Sigmoid colon (tissue), 7 donors: ENCODE measurements at places on chromosomes 16 and 17. TPM values are rescaled to one million over a fixed set of nuclear protein-coding genes. Genes with fewer than 3 reads are reported as not detected.

ASIC2 gene
- total RNA-seq, result not detected

BPTF gene
- total RNA-seq, result 64.6 TPM

GRCh38 chr16:74321356-74321755 is 24.7 kb downstream of the PSMD7 start:
- no peak for DNase-seq

DNA sequence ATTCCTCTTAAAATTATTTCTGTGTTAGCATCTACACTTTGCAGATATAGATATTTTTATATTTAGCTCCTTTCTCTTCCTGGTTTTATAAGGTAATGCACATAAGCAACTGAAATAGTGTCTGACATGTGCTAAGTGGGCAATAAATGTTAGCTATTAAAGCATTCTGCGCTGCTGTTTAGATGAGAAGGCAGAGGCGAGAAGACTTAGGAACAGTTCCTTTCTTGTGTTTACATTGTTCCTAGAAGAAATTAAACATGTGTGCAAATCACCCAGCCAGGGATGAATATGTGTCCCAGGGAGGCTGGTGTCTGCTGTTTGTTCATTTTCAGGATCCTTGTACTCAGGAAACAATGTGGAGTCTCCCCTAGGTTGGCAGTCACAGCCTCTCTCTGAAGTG is 292.3 kb downstream of the PMP22 start:
- no peak for DNase-seq

C1QTNF8 gene
- not detected for total RNA-seq

DNA sequence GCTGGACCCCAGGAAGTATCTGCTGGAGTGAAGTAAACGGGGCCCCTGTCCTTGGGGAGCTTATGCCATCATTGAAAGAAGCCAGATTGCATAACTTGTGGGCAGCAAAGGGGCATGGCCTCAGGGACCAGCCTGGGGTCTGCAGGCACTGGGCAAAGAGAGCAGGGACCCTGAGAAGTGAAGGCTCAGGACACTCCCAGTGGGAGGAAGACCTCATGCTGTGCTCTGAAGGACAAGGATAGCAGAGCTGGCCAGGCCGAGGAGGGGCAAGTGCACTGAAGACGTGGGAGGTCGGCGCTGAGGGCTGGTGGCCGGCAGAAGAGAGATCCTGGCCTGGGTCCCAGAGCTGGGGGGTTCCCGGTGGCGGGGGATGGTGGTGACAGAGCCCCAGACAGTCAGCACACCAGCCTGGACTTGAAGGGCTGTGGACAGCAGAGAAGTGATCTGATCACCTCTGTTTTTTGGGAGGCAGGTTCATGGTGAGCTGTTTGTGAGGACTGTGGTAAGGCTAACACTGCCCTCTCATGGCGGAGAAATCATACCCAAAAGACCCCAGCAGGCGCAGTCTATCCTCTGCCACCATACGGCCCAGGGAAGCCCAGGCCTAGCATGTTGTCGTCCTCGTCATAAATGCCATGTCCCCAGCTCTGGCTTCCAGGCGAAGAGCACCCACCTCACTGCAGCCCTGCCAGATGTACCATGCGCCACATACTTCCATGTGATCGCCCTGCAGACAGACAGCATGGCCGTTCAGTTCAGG is 7.1 kb upstream of the CNP start:
- no peak for DNase-seq

GRCh38 chr17:37187262-37187661 is 188.5 kb upstream of the C17orf78 start:
- no peak for DNase-seq

DNA sequence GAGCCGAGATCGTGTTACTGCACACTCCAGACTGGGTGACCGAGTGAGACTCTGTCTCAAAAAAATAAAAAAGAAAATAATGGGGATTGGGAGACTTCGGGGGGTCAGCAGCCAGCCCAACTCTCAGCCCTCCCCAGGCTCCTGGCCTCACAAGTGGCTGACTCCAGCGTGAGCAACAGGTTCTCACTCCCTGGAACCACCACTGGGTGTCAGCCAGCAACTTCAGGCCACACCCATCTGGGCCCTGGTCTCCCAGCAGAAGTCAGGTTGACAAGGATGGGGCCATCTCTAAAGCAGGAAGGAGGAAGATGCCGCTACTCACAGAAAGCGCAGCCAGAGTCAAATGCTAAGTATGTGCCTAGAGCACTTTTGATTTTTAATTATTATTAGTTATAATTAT is 139.4 kb downstream of the C16orf78 start:
- no peak for DNase-seq

PHLPP2 gene
- 15.8 TPM for total RNA-seq

UTS2R gene
- not detected for total RNA-seq

GPR179 gene
- not detected for total RNA-seq

C16orf89 gene
- 4.6 TPM for total RNA-seq

TNFRSF17 gene
- not detected for total RNA-seq

DNA sequence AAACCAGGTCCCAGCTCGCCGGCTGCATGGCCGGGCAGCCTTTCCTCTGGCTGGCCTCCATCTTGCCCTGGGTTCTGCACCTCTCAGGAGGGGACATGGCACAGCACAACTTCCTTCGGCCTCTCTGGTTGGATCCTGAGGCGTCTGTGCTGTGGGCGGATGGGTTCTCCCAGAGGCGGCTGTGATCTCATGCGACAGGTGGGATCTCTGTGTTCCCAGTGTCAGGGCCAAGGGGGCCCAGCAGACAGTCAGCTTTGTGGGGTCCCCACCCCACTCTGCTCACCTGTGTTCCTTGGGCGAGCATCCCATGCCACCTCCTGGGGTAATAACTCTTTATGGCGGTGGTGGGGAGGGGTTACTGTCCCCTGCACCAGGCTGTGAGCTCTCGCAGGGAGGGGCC is 35.8 kb downstream of the FA2H start:
- no peak for DNase-seq

DNA sequence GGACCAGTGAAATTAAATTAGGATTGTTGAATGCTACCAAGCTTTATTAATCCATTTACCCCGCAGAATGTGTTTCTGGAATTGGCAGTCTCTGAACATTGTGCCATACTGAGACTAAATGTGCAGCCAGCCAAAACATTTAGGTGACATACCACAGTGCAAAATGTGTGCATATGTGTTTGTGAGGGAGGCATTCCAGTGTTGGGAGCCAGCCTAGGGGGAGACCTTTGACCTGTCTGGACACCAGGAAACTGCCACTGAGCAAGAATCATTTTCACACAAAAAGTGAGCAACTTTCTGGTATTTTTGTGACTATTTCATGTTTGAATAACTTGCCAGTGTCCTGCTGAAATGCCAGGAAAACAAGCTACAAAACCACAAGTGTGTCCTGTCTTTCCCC is 64.7 kb upstream of the SLC12A3 start:
- DNase-seq, result no peak

TNFSF12 gene
- 60.1 TPM for total RNA-seq

DNA sequence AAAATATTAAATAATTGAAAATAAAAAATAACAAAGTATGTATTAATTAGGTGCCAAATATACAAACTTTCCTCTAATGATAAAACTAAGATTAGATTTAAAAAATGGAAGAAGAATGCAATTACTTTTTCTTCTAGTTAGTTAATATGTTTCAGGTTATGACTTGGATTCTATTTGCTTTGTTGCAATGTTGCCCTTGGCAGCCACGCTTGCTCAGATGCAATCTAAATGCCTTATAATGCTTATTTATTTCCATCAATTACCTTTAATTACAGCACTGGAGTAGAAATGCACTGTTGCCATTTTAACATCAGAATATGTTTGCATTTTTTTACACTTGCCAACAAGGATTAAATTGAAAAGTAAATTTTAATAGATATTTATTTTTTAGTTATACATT is 263.9 kb downstream of the CNTNAP4 start:
- no peak for DNase-seq

GRCh38 chr17:13114601-13115031 is 96.8 kb upstream of the ELAC2 start:
- no peak for DNase-seq

KRTAP4-1 gene
- not detected for total RNA-seq
